T-helper 1 cell (primary cell): ENCODE measurements at places on chromosomes 6 and 20.

DNA sequence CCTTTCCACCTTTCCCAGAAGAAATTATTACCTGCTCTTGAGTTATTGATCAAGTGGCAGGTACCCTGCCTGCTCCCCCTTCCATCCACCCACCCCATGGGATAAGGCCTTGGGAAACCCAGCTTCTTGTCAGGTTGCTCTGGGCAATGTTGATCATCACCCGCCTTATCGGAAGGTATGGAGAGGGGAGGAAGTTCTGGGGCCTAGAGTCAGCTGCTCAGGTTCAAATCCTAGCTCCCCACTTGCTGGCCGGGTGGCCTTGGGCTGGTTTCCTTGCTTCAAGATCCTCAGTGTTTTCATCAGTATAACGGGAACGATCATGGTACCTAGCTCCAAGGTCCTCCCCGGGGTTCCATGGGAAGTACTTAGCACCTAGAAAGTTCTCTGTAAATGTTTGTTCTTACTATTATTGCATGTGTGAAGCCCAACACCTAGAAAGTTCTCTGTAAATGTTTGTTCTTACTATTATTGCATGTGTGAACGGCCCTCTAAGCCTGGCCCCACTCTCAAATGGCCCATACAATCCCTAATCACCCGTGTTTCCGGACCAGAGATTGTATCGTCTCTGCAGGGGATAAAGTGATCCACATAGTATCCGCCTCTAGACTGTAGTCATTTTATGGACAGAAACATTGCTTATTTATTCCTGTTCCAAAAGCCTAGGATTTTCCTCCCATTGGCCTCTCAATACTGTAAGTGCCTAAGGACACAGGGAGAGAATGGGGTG, 1.1 kb upstream of the PREX1 start:
- no peak for DNase-seq

GRCh38 chr20:39576771-39577170, 614.6 kb downstream of the DHX35 start:
- DNase-seq: no peak

GRCh38 chr6:143634486-143634885, 43.3 kb upstream of the PHACTR2 start:
- no peak for DNase-seq

DNA sequence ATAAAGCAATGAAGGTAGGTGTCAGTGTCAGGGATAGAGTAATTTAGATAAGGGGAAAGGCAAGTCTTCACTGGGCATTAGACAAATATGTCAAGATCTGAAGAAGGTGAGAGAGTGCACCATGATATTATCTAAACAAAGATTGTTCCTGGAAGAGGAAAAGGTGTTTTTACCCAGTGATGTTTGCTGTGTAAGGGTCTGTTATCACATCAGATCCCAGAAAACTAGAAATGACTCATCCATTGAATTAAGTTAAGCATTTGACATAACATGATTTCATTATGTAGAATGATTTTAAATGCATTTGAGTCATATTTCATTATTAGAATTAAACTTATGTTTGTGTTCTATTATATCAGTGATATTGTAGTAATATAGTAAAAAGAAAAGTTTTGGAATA, 1279.5 kb upstream of the CITED2 start:
- no peak for DNase-seq

DNA sequence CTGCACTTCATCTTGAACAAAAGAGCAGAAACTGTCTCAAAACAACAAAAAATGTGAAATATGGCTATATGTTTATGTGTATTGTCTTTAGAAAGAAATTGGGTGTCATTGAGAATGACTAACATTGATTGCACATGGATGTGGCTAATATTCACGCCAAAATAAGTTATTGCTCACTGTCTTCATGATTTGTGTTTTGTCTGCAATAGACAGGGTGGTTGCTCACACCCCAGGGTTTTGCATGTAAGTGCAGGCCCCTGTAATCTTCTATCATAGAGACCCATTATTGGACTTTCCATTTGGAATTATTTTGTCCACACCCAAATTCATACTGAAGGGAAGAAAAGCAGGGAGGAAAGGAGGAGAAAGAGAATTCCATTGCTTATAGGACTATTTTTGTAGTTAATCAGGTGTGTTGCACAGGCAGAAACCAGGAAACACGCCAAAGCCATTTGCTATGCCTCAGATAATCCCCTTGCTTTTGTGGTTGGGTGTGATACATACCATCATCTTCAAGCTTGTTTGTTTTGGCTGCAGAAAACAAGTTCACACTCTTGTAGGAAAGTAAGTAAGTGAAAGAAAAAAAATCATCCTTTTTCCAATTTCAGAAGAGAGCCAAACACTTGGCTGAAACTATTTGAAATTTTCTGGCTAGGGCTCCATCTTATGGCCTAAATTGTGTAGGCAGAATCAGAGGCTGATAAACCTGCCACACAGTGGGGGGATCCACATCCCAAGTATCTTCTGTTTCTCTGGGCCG, 214.1 kb downstream of the COL12A1 start:
- no peak for DNase-seq

DNA sequence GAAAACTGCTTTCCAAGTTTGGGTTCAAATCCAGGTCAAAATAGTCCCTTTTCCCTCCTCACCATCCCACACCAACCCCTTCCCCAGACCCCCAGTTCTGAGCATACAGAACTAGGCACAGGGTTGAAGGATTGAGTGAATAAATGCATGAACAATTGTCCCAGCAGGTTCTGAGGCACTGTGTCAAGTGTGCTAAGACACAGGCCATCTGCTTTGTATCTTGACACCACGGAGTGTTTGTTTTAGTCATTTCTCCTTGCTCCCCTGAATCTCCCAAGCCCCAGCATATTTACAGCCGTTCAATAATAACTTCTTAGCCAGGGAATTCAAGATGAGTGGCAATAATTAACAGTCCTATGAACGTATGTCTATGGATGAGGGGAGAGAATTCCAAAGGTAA, 102.8 kb upstream of the JARID2 start:
- DNase-seq: no peak

GRCh38 chr6:168737481-168737880, 296.5 kb downstream of the SMOC2 start:
- no peak for DNase-seq

DNA sequence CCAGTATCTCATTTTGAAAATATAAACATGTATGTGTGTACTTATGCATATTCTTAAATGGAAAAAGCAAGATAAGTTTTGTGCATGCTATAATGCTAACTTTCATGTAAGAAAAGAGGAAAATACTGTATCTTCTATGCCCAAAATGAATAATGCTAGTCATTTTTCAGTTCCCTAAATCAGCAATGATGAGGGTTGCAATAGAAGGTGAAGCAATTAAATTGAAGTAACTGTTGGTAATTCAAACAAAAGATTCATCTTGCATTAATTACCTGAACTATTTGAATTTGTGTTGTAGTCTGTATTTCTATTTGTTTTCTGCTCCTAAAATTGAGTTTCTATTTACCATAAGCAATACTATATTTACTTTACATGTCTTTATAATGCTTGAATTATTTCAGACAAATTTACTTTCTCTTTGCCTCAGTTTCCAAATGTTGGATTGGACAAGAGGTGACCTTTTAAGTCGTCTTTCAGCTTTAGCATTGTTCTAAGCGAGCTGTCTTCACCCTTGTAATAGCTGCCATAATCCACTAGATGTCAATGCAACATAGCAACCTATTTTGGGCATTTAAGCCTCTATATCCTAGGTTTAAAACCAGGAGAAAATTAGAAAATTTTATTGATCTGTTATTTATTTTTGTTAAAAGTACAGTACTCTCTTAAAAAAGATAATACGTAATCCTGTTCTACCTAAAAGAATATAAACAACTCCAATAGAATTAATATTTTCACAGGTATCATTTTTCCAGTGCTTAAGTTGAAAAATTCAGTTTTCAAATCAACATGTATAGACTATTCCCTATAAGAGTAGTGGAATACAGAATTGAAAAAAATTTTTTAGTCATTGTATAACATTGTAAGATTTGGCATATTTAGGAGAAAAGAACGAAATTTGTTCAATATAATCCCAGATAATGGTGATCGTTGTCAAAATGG, 52.3 kb upstream of the IFNGR1 start:
- DNase-seq: no peak

GRCh38 chr20:59646487-59646886, 42.1 kb downstream of the PHACTR3 start:
- DNase-seq: no peak

- DNase-seq: peak; percentile 26
These were observed 496 bp upstream of the BEND3 start for GRCh38 chr6:107115695-107116327.

- DNase-seq: no peak
These were observed 211.9 kb upstream of the CNR1 start for GRCh38 chr6:88377976-88378568.

DNA sequence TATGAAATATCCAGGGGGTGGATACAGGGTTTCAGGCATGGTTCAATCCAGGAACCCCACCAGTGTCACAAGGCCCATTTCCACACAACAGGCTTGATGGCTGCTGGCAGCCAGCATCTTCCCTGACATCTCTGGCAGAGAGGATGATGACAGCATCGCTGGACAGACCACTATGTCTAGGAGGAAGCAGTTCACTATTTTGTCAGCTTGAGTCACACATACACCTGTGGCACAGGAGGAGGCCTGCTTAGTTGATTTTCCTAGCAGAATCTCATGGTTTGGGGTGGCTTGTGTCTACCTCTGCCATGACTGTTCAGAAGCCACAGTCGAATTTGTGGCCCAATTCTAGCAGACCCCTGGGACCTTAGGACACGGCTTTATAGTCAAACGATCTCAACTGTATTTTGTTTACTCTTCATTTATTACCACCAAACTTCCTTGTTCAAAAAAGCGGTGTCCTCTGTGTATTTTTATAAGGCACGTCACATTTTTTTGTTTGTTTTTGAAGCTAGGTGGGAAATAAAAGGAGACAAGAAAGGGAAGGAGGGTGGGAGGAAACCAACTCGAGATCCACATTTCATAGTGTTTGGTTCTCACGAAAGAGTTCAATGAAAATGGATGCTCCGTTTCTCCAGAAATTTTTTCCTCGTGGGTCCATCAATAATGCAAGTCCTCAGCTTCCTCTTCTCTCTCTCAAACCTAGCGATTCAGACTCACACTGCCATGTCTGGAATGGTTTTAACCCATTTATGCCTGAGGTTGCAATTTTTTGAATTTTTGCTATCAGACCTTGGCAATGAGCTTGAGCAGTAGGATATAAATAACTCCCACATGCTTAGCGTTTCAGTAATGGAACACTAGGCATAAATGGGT, 94.4 kb downstream of the TOX2 start:
- no peak for DNase-seq

DNA sequence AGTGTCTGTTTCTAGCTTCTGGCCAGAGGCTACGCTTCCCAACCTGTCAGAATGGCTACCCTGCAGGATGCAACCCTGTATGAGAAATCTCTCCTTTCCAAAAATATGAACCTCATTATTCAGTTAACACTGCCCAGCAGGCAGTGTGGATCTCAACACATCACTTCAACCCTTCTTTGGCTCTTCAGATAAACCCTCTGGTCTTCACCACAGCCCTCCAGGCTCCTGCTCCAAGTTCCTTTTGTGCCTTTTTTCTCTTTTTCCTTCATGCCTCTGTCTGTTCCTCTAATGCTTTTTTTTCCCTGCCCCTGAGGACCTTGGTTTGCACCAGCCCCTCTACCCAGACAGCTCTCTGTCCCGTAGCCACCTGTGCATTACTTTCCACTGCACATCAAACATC, 207.4 kb downstream of the MYLK4 start:
- DNase-seq: no peak

GRCh38 chr20:10061641-10062040, 26.9 kb downstream of the ANKEF1 start:
- no peak for DNase-seq

- DNase-seq: peak; percentile 22
These were observed 8.1 kb downstream of the SCRT2 start for GRCh38 chr20:667351-668034.

DNA sequence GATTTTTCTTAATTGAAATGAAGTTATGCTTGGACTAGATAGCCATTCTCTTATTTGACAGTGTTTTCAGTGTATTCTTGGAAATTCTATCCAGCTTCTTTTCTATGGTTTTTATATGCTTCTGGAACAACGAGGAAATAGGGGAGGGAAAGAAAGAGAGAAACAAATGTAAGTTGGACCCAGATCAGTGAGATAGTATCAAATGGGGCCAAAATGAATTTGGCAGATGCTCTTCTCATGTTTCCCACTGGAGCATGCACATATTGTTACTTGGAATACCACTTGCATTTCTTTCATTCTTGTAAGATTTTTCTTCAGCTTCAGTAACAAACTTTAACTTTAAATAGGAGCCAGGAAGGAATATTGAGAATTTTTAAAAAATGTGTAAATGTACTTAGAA, 312.3 kb downstream of the PRL start:
- no peak for DNase-seq

- DNase-seq: no peak
These were observed 2.9 kb downstream of the TREM1 start for GRCh38 chr6:41283600-41283999.

DNA sequence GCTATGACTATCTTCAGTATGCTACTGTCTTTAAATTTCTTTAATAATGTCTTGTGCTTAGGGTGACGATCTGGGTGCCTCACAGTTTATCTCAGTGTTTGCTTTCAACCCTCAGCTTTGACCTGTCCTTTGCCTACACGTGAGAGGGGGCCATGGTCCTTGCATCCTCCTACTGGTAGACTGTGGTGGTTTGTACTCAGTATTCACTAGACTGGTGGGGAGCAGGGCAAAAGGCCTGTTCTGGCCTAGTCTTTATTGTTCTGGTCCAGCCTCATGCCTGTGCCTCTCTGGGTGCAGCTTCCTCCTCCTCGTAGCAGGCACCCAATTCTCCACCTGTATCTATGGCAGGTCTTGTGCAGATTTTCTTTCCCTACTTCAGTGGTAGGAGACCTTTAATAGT, 354.9 kb downstream of the CD109 start:
- no peak for DNase-seq

DNA sequence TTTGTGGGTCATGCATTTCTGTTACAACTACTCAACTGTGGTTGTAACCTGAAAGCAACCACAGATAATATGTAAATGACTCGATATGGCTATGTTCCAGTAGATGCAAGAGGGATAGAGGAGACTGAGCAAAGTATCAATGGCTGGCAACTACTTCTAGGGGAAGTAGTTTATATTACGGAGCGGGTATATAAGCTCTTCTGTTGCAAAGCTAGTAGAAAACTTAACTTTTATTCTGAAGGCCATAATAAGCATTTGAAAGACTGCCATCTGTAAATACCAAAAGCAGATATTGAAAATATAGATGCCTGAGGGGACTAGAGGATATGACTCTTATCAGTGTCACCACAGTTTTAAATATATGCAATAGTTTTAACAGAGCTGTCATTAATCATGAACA, 655.3 kb downstream of the PHF3 start:
- no peak for DNase-seq

GRCh38 chr20:10524643-10525042, 89.5 kb downstream of the SLX4IP start:
- DNase-seq: no peak

DNA sequence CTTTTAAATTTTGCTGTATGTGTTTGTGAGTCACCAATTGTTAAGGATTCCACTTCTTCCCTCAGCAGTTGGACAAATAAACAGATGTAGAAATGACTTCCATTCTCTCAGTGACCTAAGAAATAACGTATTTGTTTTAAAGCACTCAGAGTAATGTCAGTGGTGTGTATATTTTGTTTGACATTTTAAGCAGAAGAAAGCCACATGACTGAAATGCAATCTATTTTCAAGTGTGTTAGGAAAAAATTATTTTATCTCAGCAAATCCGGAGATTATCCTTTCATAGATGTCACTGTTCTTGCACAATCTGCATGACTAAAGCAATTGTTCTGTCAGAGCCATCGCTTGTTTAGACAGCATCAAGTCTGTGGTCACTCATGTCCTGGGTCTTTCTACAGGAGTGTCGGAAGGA, 77.1 kb downstream of the JAG1 start:
- DNase-seq: no peak

GRCh38 chr20:59064214-59064722, 21.7 kb upstream of the PRELID3B start:
- DNase-seq: no peak
